Psoas muscle (tissue), 8 donors: ENCODE measurements at places on chromosomes 11 and 22. TPM values are rescaled to one million over a fixed set of nuclear protein-coding genes. Genes with fewer than 3 reads are reported as not detected.

GRCh38 chr11:112961146-112961668 lies at the start of gene NCAM1:
Gene NCAM1, plus strand, starts transcription at chr11:112961420.
- peak; percentile 73 for DNase-seq

- no peak for DNase-seq
Measured at GRCh38 chr11:68372625-68373024, 60.2 kb downstream of the LRP5 start.

DNA sequence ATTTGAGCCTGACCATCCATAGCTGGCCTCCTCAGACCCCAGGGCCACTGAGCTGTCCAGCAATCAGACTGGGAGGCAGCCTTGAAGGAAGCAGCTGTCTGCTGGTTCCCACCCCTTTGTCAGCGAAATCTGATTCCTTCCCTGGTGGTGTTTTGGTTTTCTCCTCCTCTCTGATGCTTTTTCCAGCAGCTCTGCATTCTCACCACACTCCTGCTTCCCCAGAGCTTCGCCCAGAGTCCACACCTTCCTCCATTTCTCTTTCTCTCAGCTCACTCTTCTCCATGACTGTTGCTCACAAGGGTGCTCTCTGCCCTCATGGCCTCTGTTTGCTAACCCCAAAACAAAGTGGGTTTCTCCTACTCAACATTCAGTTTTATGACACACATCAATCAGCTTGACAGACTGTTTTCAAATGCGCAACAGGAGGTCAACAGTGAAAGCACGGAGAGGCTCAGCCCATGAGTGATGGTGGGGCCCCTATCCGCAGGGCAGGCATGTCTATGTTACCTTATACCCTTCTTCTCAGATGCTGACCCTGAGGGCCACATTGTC lies 130.6 kb upstream of the MTNR1B start:
- no peak for DNase-seq

- peak; percentile 58 for DNase-seq
Measured at GRCh38 chr11:14357881-14358728, 878 bp downstream of the RRAS2 start.

GRCh38 chr11:100705447-100705846 lies 18.4 kb downstream of the ARHGAP42 start:
- no peak for DNase-seq

DNA sequence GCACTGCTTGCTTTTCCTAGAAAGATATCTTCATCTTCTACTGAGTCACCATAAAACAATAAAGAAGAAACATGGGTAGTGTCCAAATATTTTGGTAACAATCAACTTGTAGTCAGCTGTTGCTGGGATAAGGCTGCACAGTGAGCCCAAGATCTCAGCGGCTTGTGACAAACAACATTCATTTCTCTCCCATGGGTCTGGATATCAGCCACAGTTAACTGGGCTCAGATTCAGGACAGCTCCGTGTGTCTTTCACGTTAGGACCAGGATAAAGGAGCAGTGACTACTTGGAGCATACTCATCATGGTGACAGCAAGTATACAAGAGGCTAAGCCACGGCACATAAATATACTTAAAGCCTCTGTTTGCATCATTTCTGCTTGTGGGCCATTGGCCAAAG lies 27.9 kb upstream of the GRK3 start:
- no peak for DNase-seq

- peak; percentile 75 for DNase-seq
Measured at GRCh38 chr22:17896586-17896985, 122.3 kb upstream of the BID start.

- DNase-seq: peak; percentile 75
Measured at GRCh38 chr22:42868751-42869251, 11.7 kb upstream of the ARFGAP3 start.

DNA sequence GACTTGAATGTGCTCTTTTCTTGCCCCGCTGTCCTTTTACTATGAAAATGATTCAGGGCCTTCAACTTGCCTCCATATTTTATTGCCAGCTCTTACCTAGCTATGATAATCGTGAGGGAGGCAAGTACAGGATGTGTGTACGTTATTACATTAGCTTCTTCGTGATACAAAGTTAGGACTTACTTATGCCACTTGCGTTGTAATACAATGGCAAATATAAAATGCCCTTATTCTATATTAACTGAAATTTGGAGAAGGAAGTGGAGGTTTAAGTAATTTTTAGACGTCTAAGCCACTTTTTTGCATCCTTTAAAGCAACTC lies 10.8 kb upstream of the CCT8L2 start:
- no peak for DNase-seq

Gene LRRC56
- total RNA-seq: 0.30 TPM

Gene OR2AG1
- not detected for total RNA-seq

Gene CAPN1
- total RNA-seq: 83.2 TPM

Gene TESMIN
- 0.24 TPM for total RNA-seq

Gene LARGE1
- 40.8 TPM for total RNA-seq

Gene ACTN3
- 254 TPM for total RNA-seq

Gene SAA4
- 2.9 TPM for total RNA-seq

Gene YDJC
- 4.1 TPM for total RNA-seq
